Ammon's horn (tissue), 1 donor: ENCODE measurements at places on chromosomes 2 and 18.

DNA sequence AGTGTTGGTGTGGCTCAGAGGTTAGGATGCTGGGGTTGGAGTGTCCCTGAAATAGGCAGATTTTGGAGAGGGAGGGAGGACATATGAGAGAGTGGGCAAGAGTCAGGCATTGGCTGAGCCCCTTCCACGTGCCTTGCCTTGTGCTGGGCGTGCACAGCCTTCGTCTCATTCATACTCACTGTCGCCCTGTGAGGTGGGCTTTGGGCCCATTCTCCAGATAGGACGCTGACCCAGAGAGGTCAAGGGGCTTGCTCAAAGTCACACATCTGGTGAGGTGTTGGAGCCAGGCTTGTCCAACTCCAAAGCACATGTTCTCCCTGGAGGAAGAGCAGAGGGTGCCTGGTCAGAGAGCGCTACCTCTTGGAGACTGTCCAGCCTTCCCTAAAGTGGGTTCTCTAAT, 166.8 kb downstream of the DYSF start:
- DNase-seq: no peak

DNA sequence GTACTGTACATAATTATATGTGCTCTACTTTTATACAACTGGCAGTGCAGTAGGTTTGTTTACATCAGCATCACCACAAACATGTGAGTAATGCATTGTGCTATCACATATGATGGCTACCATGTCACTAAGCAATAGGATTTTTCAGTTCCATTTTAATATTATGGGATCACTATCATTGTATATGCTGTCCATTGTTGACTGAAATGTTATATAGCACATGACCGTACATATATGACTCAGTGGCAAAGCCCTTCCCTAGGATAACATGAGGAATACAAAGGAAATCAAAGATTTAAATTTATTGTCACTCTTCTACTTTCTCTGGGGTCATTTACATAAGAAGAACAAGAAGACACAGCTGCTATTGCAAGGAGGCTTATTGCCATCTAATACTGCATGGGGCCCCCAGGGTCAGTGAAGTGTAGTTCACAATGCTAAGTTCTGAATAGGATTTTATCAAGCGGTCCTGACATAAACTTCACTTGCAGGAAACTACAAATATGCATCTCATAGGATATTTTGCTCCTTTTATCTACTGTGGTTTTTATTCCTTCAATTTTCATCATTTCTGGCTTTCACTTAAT, 21.8 kb downstream of the PDE1A start:
- DNase-seq: no peak

- DNase-seq: no peak
Measured at GRCh38 chr18:63105636-63106316, 213.8 kb downstream of the BCL2 start.

- no peak for DNase-seq
Measured at GRCh38 chr2:29212009-29212408, 96.8 kb downstream of the CLIP4 start.

- DNase-seq: no peak
Measured at GRCh38 chr2:71500426-71501079, 47.2 kb downstream of the DYSF start.

GRCh38 chr2:30422444-30423040, 24.5 kb upstream of the LCLAT1 start:
- no peak for DNase-seq

DNA sequence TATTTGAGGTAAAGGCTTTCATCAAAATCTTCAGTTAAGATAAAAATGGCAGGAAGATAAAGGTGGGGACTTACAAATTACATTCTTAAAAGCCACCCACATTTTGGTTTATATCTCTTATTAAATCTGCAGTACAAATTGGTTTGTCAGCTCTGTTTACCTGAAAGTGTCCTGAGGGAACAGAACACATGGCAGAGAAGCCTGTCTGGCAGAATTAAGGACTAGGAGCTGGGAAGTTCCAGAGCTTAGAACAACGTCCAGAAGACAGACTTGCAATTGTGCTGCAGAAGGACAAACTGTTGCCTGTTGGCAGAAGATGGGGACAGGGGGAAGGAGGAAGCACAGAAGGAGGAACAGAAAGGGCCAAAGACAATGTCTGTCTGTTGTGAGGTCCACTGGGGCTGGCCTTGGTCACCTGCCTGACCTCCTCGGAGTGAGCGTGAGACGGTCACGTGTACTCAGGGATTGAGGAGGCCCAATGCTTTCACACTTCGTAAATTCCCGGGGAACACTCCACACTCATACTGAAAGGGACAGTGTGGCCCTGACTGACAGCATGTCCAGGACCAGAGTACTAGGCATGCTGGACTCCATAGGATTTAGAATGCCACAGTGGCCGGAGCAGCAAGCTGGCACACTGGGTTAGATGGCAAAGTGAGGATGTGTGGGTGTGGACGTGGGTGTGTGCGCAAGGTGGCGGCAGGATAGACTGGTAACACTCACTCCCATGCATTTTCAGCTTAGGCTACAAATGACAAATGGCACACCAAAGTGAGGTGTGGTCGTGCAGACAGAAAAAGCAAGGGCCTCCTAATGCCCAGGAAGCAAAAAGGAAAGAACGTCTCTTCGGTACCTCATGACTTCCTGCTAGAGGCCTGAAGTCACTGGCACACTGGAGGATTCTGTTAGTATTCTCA, 210.9 kb upstream of the REV1 start:
- peak; percentile 29 for DNase-seq

- no peak for DNase-seq
Measured at GRCh38 chr2:23260621-23261020, 124.4 kb upstream of the KLHL29 start.

GRCh38 chr2:180494286-180494685, 486.1 kb upstream of the UBE2E3 start:
- DNase-seq: no peak

DNA sequence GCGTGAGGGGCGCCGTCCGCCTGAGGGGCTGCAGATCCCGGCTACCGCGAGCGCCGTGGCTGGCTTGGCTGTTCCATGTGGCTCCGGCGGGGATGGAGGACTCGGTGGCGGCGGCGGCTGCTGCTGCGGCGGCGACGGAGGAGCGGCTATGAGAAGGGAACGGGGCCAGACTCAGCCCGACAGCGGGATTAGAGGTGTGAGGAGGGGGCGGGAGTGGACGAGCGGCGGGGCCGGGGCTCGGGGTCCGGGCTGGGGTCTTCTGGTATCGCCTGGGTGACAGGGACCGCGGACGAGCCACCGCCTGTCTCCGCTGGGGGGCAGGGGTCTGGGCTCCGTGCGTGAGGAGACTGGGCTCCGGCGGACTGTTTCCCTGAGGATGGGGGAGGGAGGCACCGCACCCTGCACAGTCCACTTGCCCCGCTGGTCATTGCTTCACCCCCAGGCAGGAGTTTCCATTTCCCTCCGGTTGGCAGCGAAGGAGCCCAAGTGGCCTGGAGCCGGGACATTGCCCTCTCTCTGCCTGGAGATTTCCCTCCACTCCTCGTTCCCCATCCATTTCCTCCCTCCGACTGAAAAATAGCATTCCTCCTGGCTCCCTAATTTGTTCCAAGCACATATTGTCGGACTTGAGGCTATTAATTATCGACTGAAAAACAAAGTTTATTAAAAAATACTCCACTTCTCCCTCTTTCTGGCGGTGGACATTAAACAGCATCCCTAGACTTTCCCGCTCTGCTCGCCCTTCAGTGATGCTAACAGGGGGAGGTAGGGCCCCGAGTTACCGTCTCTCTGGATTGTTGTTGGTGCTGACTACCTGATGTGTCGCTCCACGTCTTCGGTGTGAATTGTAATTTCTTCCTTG, 577 bp downstream of the EHBP1 start:
- peak; percentile 75 for DNase-seq

GRCh38 chr2:8551622-8552074, 130.2 kb upstream of the ID2 start:
- no peak for DNase-seq

- no peak for DNase-seq
Measured at GRCh38 chr2:174590928-174591648, 6.5 kb downstream of the WIPF1 start.

GRCh38 chr18:79879566-79879965, 71.9 kb downstream of the SLC66A2 start:
- no peak for DNase-seq

GRCh38 chr2:65620524-65620923, 188.1 kb upstream of the SPRED2 start:
- no peak for DNase-seq

DNA sequence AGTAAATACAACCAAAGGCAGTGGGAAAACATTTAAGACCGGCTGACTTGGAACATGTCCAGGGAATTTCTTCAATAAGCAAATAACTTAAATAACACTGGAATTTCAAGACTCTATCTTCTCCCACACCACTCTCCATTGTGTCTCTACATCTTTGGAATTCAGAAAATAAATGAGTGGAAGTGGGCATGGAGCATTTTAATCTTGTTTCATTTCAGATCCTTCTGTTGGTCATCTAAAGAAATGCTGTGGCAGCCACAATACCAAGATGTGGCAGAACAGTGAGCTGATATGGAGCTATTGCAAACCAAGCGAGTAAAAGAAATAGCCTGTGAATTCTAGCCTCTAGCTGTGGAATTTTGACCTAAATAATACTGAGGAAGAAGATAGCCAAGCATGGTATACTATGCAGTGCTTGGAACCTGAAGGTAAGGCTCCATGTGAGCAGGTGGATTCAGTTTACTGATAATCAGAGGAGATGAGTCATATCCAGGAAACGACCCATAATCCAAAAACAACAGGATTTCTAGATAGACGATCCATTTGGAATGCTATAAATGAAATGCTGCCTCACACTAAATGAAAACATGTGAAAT, 157.1 kb upstream of the SCN7A start:
- DNase-seq: no peak

DNA sequence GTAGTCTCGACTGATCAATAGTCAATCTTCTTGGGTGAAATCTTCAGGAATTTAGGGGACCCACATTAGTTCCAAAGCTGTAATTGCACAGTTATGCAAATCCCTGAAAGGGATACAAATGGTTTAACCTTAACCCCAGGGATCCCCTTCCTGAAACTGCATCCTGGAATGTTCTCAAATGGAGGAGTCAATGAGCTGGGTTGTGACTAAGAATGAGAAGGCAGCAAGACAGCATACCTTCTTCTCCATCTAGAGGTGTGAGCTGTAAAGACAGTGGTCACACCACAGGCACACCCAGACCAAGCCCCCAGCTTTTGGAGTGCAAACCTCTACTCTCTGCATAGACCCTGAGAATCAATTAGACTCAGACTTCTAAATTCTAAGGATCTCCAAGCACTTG, 164.7 kb upstream of the MEIS1 start:
- no peak for DNase-seq

- DNase-seq: no peak
Measured at GRCh38 chr2:29995241-29995640, 73.9 kb upstream of the ALK start.

GRCh38 chr2:184067502-184067901, 530.8 kb upstream of the ZNF804A start:
- no peak for DNase-seq

GRCh38 chr2:164150604-164151003, 414.8 kb upstream of the FIGN start:
- DNase-seq: no peak

DNA sequence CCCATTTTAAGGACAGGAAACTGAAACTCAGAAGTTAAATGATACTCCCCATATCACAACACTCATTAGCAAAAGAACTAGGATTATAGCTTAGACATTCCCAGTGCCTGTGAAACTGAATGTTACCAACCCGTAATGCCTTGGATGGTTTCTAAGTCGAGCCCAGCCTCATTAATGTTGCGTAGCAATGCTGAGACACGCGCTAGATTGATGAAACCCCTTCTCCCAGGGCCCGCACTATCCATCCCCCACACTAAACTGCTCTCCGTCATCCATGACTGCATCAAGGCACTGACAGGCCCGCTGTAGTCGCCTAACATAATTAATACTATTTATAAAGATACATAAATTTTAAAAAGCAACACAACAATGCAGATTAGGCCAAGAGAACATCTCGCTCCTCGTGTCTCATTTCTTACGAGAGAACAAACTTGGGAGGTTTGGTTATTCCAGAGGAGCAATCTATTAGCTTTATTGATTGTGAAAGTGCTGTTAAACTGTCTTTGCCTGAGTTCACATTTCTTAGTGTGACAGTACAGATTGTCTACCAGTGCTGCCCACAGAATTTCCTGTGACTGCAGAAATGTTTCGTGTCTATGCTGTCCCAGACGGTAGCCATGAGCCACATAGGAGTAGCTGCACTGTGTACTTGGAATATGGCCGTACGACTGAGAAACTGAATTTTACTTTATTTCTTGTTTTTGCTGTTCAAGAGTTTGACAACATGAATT, 312.2 kb upstream of the RAB12 start:
- DNase-seq: no peak

DNA sequence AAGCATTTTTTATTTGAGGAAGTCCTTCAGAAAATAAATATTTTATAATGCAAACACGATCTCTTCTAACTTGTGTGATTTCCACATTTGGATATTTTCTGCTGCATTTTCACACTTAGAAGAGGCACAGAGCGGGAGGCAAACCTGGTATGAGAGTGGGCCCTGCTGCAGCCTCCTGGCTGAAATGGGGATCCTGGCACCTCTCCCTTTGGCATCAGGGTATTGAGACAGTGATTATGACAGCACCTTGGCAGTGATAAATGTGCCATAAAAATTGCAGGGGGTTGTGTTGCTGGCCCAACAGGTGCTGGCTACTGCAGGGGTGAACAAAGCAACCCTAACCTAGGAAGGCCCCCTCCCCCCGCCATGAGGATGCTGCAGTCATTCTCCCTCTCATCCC, 128.6 kb downstream of the TSN start:
- peak; percentile 38 for DNase-seq
